ENCODE measurements at places on chromosomes 11 and 22.
A peak's percentile ranks its signal among the peaks of the same experiment; 100 is the strongest.

GRCh38 chr11:117837070-117837776, 12.7 kb upstream of the FXYD2 start:
- DNase-seq: no peak

GRCh38 chr11:129596351-129596750, 219.3 kb upstream of the TMEM45B start:
- DNase-seq: no peak

- DNase-seq: no peak
Measured at GRCh38 chr11:128246810-128247594, 340.4 kb downstream of the ETS1 start.

GRCh38 chr11:118147502-118147901, 5.1 kb downstream of the SCN4B start:
- no peak for DNase-seq

DNA sequence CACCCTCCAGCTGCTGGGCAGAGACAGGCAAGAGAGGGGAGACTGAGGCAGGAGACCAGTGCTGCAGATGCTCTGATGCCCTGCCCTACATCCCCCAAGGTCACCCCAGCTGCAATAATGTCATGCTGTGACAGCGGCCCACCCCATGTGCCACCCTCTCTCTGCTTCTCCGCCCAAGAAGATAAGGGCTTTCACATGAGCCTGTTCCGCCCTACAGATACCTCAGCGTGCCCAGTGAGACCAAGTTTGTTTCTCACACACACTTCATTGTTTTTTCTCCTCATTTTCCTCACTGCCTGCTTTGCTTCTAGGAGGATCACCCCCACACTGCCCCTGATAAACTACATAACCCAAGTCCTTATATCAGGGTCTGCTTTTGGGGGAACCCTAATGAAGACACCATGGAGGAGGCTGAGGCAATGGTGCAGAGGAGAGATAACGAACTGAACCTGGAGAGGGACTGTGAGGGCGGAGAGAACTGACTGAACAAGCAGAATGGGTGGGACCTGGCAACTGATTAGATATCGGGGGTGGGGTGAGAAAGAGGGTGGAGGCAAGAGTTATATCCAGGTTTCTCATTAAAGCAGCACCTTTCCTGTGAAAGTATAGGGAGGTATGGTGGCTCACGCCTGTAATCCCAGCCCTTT, 37.5 kb upstream of the TSKU start:
- DNase-seq: no peak

DNA sequence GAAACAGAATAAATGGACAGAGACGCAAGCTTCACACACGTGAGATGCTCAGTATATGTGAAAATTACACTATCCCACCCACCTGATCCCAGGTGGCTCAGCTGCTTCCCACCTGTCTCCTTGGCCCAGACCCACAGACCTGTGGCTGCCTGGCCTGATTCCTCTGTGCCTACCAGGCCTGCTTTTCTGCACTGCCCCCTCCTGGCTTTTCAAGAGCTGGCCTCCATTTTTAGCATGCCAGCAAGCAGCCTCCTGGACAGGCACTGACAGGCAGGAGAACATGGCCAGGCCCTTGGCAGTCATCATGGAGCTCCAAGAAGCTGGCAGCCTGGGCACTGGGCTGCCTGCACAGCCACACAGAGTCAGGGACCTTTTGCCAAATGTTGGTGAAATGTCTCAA, 79.5 kb upstream of the HMGXB4 start:
- no peak for DNase-seq

GRCh38 chr22:25146307-25146706, 53.4 kb upstream of the CRYBB3 start:
- DNase-seq: no peak

DNA sequence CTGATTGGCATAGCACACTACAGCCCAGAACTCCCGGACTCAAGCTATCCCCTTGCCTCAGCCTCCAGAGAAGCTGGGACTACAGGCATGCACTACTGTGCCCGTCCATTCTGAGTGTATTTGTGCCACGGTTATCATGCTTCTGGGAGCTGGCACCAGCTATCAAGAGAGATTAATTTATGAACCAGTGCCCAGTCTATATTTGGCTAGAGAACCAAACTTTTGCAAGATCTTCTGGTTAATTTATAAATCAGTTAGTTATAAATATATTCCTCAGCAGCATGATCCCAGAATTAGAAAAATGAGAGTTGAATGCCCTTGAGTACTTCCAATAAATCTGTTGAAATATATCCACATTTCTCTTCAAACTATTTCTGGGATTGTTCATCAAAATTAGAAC, 67.5 kb upstream of the OR5AN1 start:
- DNase-seq: no peak

GRCh38 chr11:12066799-12067508, 43.4 kb upstream of the MICAL2 start:
- no peak for DNase-seq

DNA sequence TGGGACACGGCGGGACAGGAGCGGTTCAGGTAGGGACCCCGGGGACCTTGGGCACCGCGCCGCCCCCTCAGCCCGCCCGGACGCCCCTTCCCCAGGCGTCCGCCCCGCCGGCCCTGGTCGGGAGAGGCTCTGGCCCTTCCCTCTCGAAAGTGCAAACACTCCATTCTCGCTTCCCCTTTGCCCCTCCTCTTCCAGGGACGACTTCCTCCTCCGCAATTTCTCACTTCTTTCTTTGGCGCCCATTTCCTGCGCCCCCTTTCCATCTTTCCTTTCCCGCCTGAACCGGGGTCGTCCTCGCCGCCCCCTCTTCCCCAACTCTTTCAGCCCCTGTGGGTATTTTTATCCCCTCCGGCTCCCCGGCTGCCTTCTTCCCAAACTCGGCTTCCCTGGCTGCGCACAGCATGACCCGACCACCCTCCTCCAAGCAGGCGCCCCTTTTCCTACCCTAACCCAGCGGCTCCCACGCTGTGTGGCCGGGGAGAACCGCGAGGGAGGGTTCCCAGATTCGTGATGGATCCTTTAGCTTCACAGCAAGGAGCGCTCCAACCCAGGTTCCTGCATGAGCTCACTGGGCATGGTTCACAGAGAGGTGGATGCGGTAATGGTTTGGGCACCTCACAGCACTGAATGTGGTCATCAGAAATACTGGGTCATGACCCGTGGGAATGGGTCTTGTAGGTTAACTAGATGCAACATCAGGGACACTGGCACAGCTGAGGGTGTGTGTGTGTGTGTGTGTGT, 689 bp downstream of the RAB39A start:
- DNase-seq: no peak

- no peak for DNase-seq
Measured at GRCh38 chr11:12868315-12869073, 140.6 kb upstream of the RASSF10 start.

DNA sequence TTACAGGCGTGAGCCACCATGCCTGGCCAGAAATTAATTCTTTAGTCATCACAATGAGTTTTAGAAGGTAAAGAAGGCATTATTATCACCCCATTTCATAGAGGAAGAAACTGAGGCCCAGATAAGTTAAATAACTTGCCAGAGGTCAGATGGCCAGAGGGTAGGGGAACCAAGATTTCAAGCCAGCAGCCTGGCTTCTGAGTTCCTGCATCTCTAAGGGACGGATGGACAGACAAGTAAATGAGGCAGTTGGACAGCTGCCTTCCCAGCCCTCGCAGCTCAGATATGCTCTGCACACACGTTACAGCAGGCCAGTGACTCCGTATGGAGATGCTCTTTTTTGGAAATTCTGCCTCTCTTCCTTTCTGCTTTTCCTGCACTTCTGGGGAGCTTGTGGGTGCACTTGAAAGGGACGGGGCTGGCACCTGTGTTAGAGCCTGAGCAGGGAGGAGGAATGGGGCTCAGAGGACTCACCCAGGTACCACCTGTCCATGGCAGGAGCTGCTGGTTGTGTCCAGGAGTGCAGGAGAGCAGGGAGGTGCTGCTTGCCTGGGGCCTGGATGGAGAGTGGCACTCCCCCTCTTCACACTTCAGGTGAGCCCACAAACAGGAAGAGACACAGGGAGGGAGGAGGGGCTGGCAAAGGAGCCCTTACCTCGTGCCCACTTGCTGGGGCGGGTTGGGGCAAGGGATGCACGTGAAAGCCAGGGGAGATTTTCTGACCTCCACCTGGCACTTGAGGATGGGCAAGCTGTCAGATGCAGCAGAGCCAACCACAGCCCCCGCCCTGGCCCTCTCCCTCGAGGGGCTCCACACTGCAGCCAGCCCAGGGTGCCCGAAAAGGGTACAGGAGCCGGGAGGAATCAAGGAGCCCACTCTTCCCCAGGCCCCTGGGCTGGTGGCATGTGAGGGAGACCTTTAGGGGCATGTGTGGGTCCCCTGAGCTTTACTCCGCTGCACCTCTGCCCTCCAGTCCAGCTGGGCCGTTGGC, 3.3 kb upstream of the FXYD2 start:
- no peak for DNase-seq

GRCh38 chr11:79369055-79369454, 71.8 kb downstream of the TENM4 start:
- no peak for DNase-seq

DNA sequence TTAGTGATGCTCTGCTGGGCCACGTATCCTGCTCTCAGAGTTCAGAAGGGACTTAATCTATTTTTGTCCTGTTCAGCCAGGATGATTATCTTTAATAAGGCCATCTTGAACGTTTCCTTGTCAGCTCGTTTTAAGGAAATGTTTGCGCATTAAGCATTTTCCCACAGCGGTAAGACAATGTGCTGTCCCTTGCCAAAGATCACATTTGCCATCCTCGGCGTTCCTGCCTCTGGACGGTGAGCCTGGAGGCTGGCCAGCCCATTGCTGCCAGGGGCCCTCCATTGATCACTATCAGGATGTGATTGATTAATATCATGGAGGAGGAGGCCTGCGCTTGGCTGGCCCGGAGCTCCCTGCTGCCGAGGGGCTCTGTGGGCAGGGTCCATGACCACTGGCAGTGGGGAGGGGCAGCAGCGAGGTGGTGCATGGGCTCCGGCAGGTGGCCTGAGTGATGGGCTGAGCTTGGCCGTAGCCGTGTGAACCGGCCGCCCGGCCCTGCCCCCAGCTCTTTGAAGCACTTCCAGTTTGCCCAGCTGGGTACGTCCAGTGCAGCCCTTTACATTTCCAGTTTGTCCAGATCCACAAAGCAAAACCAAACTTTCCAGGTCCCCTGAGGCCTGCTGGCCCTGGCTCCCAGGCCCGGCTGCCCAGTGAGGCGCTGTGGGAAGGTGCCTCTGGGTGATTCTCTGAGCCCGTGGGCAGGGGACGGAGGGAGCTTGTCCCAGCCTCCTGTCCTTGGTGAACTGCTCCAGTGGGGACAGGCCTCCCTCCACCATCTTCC, 49.5 kb upstream of the SMIM38 start:
- no peak for DNase-seq

DNA sequence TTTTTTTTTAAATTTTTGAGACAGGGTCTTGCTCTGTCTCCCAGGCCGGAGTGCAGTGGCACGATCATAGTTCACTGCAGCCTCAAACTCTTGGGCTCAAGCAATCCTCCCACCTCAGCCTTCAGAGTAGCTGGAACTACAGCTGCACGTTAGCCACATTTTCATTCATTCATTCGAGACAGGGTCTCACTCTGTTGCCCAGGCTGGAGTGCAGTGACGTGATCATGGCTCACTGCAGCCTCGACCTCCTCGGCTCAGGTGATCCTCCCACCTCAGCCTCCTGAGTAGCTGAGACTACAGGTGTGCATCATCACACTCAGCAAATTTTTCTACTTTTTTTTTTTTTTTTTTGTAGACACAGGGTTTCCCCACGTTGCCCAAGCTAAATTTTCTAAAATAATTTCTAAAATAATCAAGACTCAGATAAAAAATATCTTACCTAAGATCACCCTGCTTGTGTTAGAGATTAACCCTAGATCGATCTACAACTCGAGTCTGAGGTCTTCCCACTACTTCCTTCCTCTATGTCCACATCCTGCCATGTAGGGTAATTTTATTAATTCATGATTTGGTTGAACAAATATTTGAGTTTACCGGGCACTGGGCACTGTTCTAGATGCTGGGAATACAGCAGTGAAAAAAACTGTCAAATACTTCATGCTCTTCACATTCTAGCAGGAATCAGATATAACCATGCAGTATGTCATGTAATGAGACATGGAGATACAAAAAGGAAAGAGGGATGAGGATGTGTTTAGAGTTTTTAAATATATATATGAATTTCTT, 15.1 kb downstream of the EIF4G2 start:
- DNase-seq: no peak

DNA sequence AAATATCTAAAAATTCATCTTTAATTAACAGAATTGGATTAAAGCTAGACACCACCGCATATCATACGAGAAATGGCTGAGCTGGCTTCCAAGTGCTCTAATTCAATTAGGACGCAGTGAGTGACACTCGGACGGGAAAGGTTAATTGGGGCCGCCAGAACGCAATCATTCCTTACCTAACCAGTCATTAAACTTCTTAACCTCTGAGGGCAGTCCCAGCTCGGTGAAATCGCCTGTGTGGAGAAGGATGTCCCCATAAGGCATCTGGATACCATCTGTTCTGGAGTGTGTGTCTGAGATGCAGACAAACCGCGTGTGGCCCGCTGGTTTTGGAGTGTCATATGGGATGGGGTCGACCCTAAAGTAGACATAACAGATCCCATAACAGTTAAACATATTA, 50.3 kb downstream of the MPPED2 start:
- DNase-seq: no peak

DNA sequence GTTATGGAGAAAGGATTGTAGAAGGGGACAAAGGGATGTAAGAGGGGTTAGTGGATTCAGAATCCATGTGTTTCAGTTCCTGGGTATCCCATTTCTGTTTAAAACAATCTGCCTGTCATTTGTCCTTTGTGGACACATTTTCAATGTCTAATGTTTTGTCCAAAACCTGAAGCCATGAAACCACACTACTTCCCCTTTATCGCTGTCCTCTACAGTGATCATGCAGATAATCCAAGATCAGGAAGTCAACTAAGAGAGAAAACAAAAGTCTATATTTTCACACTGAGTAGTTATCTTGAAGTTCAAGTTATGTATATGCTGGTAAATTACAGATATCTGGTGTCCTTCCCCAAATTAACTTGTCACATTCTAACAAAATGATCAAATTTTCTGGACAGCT, 457.0 kb downstream of the NTM start:
- DNase-seq: no peak

DNA sequence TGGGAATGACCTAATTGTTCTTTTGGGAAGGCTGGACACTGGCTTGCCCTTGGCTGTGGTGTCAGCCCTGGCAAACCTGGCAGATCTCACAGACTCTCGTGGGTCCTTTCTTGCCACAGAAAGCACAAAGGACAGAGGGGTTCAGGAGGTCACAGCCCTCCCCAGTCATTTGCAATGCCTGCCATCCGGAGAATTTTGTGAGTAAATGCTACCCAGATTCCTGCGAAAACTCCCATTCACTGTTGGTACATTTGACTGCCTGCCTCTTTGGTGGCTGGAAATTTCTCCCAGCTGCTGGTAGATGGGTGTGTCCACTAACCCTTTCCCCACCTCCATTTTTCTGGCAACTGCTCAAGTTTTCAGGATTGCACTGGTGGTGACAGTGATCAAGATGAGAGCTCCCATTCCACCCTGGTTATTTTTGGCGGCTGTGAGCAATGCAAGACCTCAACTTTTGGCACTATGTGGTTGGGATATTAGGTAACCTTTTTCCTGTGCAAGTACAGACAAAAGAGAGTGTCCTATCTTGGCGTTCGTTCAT, 155.7 kb downstream of the NAV2 start:
- peak; percentile 72 for DNase-seq

- DNase-seq: no peak
Measured at GRCh38 chr22:19703869-19704268, 10.4 kb upstream of the SEPTIN5 start.

- no peak for DNase-seq
Measured at GRCh38 chr11:105975128-105975527, 46.9 kb downstream of the MSANTD4 start.

All from astrocyte of the cerebellum (primary cell).